ENCODE measurements at places on chromosomes 13 and 19.

DNA sequence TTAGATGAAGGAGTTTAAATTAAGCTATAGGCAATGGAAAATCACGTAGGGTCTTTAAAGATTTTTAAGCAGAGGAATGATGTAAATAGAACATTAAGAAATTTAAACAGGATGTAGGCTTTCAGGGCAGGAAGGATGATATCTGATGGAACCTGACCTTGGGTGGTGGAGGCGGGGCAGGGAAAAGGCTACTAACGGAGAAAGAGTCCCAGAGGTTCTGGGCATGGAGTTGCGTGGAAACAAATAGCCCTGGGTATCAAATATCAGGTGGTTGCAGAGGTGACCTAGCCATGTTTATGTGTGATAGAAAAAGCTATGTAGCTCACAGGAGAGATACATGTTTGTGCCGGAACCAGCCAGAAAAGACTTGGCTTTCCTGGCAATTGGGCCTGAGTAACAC lies 7.8 kb upstream of the CDK8 start:
- H3K36me3 ChIP-seq: no peaks in the 10 kb centered on the region
- DNase-seq: no peak
- no peak overlapping the region for H3K4me3 ChIP-seq

- H3K27me3 ChIP-seq: no peaks in the 10 kb centered on the region
- no peak overlapping the region for H3K4me3 ChIP-seq
- H3K36me3 ChIP-seq: no peaks in the 10 kb centered on the region
- no peak overlapping the region for H3K27ac ChIP-seq
Observed at GRCh38 chr13:20412691-20413355, 112.8 kb downstream of the CRYL1 start.

GRCh38 chr13:43061496-43062280 lies 38.3 kb downstream of the DNAJC15 start:
- no peak for DNase-seq
- peaks cover 21% of the 10 kb centered on the region for H3K4me1 ChIP-seq
- H3K27ac ChIP-seq: no peak overlapping the region
- no peaks in the 10 kb centered on the region for H3K27me3 ChIP-seq

DNA sequence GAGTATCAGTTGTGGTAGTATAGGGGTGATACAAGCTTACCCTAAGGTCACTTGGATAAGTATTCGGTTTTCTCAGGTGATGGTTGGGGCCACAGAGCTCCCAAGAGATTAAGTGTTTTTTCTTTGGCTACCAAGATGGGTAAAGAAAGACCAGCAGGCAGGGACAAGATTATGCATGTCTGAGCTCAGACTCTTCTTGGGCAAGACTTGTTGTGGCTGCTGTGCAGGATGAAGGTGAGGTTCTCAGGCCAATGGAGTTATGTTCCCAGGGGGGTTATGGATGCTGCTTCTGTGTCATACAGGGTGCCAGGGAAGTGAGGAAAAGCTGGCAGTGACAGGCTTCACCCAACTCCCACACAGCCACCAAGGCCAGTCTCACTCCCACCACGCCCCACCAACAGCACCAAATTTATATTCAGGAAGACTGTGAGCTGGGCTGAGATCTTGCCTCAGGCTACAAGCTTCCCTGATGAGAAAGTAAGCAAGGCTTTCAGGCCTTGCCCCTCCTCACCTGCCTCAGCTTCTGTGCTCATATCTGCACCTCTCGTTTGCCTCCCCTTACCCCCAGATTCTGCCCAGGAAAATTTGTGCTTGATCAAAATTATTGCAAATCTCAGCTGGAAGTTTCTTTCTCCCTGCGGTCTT lies 511.8 kb upstream of the SLITRK1 start:
- no peaks in the 10 kb centered on the region for H3K27me3 ChIP-seq
- no peaks in the 10 kb centered on the region for H3K36me3 ChIP-seq
- no peak overlapping the region for H3K4me3 ChIP-seq
- H3K4me1 ChIP-seq: no peaks in the 10 kb centered on the region
- no peak overlapping the region for H3K27ac ChIP-seq

DNA sequence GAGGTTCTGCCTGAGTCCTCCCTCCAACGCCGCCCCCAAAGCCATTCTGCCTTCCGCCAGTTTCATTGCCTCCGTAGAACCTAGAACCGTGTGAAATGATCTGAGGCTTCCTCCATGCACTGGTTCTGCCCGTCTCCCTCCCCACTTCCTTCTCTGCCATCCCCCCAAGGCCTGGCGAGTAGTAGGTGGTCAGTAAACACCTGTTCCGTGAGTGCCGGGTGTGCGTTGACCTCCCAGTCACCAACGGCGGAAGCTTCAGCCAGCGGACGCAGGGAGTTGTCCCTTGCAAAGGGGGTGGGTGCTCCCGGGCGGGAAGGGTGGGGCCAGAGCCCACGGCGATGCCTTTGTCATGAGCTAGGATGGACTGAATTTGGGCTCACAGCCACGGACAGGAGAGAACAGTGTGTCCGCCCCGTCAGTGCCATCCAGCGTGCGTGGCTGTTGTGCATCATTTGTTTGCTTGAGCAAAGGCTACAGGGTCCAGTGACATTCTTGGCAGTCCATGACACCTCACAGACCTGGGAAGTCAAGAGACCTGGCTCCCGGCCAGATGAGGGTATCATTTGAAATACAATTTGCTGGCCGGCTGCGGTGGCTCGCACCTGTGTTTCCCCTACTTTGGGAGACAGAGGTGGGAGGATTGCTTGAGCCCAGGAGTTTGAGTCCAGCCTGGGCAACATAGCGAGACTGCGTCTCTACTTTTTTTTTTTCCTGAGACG lies 43.1 kb downstream of the NFIC start:
- DNase-seq: no peak
- H3K4me1 ChIP-seq: no peaks in the 10 kb centered on the region
- no peaks in the 10 kb centered on the region for H3K36me3 ChIP-seq
- H3K27me3 ChIP-seq: no peaks in the 10 kb centered on the region
- H3K4me3 ChIP-seq: no peak overlapping the region

- H3K4me1 ChIP-seq: no peaks in the 10 kb centered on the region
- no peaks in the 10 kb centered on the region for H3K27me3 ChIP-seq
- no peak overlapping the region for H3K27ac ChIP-seq
- H3K4me3 ChIP-seq: no peak overlapping the region
Observed at GRCh38 chr13:66343224-66343828, 886.8 kb downstream of the PCDH9 start.

- no peak overlapping the region for H3K27ac ChIP-seq
- H3K4me3 ChIP-seq: no peak overlapping the region
- H3K27me3 ChIP-seq: no peaks in the 10 kb centered on the region
- DNase-seq: no peak
- peaks cover 10% of the 10 kb centered on the region for H3K4me1 ChIP-seq
- H3K36me3 ChIP-seq: no peaks in the 10 kb centered on the region
Observed at GRCh38 chr19:10899151-10899653, 27.8 kb downstream of the CARM1 start.

DNA sequence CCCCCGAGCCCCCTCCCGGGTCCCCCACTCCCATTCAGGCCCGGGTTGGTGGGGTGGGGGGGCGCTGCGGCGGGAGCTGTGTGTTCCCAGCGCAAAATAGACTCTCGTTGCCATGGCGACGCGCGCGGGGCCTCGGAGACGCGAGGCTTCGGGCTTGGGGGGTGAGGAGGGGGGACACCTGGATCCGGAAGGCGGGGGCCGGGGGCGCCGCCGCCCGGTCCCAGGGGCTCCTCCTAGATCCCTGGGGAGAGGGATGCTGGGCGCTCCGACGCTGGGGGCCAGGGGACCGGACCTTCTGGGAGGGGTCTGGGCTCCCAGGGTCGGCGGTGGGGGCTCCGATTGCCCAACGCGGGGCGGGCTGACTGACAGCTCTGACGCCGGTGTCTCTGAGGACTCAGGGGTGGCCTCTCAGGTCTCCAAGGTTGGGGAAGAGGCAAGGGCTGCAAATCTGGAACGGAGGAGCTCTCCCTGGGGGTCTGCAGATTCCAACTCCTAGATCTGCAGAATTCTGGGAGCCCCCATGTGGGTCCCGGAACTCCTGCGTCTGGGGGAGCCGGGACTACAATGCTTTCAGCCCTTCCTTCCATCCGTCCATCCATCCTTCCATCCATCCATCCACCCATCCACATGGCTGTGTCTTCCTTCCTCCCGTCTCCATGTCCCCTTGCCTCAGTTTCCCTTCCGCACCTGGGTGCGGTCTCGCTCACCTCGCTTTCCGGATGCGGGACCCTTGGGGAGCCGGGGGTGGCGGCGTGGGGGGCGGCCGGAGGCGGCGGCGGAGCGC lies 9.1 kb upstream of the SHISA7 start:
- no peak overlapping the region for H3K27ac ChIP-seq
- H3K36me3 ChIP-seq: no peaks in the 10 kb centered on the region
- no peaks in the 10 kb centered on the region for H3K27me3 ChIP-seq
- no peak overlapping the region for H3K4me3 ChIP-seq
- H3K4me1 ChIP-seq: peaks cover 10% of the 10 kb centered on the region
- DNase-seq: no peak

GRCh38 chr19:38741670-38742069 lies 2.6 kb downstream of the CAPN12 start:
- no peak for DNase-seq
- H3K36me3 ChIP-seq: no peaks in the 10 kb centered on the region
- H3K4me1 ChIP-seq: peaks cover 30% of the 10 kb centered on the region
- H3K27me3 ChIP-seq: no peaks in the 10 kb centered on the region

All from CD4-positive, alpha-beta memory T cell (primary cell).